Stimulated activated CD8-positive, alpha-beta memory T cell treated with anti-CD3 and anti-CD28 coated beads, Interleukin-2, amount 100 ng/mL, for 48 hours (primary cell): ENCODE measurements at places on chromosomes 16 and 17.

GRCh38 chr17:64106918-64107317 is 23.0 kb downstream of the ERN1 start:
- no peak for DNase-seq

DNA sequence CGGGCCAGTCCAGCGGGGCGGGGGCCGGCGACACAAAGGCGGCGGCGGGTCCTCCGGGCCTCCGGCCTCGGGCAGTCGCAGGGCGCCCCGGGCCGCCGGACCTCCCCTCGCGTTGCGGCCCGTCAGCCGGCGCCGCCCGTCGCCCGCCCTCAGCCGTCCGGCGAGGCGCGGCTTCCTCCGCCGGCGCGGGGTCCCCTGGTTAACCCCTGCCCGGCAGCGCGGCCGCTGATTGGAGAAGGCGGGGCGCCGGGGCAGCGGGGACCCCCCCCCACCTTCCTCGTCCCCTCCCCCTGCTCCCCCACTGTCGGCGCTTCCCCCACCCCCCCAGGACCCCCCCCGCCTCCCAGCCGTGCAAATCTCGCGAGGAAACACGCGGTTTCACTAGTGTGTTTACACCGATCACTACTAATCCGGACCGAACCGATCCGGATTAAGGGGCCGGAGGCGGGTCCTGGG is at the start of gene TLK2:
TLK2 (plus strand) TSS at position 402 of the 456 bp plus-strand sequence. CDS start 2,301 bp downstream, outside the sequence.
- DNase-seq: peak; percentile 65

- no peak for DNase-seq
These were observed 79.5 kb downstream of the TIMM22 start for GRCh38 chr17:1076299-1076981.

- DNase-seq: no peak
These were observed 12.9 kb upstream of the MAP2K3 start for GRCh38 chr17:21271454-21272183.

DNA sequence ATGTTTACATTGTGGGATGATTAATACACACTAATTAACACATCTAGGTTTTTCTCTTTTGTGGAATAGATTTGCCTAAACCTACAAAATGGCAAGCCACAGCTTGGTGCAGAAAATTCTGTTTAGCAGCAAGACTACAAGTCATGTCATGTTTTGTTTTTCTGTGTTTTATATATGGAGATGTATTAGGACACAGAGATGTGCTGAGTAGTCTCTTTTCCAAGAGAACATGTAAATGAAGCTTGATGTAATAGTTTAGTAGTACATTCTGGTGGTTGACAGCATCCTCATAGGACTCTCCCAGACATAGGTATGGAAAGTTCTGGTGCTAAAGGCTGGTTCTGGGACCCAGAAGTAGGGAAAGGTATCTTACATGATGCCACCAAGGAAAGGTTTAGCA is 1345.4 kb downstream of the CDH11 start:
- no peak for DNase-seq

GRCh38 chr16:52976539-52977167 is 76.0 kb downstream of the CHD9NB start:
- no peak for DNase-seq

- no peak for DNase-seq
These were observed 23.3 kb upstream of the NGFR start for GRCh38 chr17:49471769-49472168.

DNA sequence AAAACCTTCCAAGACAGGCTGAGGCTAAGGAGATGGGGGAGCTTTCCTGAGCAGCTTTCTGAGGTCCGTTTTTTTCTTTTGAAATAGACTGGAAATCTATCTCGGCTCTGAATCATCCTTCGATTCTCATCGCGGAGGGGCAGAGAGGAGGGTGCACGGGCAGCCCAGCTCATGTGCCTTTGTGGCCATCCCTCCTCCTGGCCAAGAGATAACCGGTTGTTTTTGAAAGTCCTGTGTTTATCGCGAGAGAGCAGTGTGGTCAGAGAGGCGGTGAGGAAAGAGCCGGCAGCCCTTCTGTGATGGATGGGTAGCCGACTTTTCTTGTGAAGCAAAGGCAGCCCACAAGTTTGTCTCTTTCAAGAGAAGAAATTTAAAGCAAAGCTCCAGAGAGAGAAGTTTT is 191.6 kb downstream of the CCDC182 start:
- no peak for DNase-seq
